Ascending aorta (tissue), 2 donors: ENCODE measurements at places on chromosomes 2 and 18. TPM values are rescaled to one million over a fixed set of nuclear protein-coding genes. Genes with fewer than 3 reads are reported as not detected.
A peak's percentile ranks its signal among the peaks of the same experiment; 100 is the strongest.

DNA sequence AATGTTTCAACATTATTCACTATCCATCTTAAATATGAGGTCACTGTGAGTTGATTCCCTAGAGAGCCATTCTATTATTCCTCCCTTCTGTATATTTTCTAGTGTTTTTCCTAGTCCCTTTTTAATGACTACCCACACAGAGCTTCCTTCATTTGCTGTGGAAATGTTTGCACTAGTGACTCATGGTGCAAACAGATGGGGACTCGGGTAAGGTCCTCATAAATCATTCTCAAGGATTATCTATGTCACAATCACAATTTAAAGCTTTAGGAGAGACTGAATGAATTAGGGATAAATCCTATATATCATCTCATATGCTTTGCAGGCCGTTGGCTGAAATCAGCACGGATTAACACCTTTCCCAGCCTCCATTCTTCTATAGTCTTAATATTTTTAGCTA lies 159.6 kb downstream of the DCC start:
- no peak for DNase-seq

The BMPR2 gene
- total RNA-seq: 47.8 TPM

GRCh38 chr2:66582104-66582986 lies 147.4 kb downstream of the MEIS1 start:
- no peak for DNase-seq

GRCh38 chr2:55048508-55049042 lies 1.7 kb downstream of the RTN4 start:
- DNase-seq: no peak

DNA sequence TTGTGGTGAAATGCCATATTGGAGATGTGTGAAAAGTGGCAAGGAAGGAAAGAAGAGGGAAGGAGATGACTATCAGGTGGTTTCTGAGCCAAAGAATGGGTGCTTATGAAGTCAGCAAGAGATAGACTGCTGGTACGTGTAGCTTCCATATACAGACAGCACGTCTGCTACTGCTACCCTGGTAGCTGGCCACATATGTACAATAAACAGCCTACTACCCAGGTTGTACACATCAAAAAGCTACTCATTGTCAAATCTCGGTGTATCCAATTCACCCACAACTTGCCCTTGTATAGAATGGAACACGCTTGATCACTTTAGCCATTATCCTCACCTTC lies 761.8 kb downstream of the LRRTM4 start:
- DNase-seq: no peak

GRCh38 chr2:10835052-10835970 lies 22.7 kb upstream of the PDIA6 start:
- peak; percentile 72 for DNase-seq

DNA sequence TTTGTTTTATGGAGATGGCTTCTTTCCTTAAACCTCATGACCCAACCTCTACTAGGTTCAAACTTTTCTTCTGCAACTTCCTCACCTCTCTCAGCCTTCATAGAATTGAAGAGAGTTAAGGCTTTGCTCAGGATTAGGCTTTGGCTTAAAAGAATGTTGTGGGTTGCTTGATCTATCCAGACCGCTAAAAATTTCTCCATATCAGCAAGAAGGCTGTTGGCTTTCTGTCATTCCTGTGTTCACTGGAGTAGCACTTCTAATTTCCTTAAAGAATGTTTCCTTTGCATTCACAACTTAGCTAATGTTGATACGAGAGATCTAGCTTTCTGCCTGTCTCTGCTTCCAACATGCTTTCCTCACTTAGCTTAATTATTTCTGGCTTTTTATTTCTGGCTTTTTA lies 58.1 kb upstream of the KYNU start:
- DNase-seq: no peak

The GKN2 gene
- 0.75 TPM for total RNA-seq

- no peak for DNase-seq
Measured at GRCh38 chr2:16948710-16949109, 283.1 kb upstream of the CYRIA start.
